ENCODE measurements at places on chromosomes 11 and 22. TPM values are rescaled to one million over a fixed set of nuclear protein-coding genes. Genes with fewer than 3 reads are reported as not detected.

Gene TBCEL
- polyA plus RNA-seq = 12.9 TPM

Gene MGAT3
- polyA plus RNA-seq = 3.5 TPM

Gene LARGE1
- 7.7 TPM for polyA plus RNA-seq

Gene LDHAL6A
- polyA plus RNA-seq = 0.14 TPM

Gene MOB2
- polyA plus RNA-seq = 22.7 TPM

Gene GAL3ST1
- polyA plus RNA-seq = 6.0 TPM

Gene SDHD
- 92.7 TPM for polyA plus RNA-seq

Gene ACR
- polyA plus RNA-seq = 0.42 TPM

Gene NRXN2
- polyA plus RNA-seq = 24.5 TPM

Gene IL18
- polyA plus RNA-seq = 0.40 TPM

Gene BARX2
- polyA plus RNA-seq = 0.68 TPM

Gene HEPN1
- 0.20 TPM for polyA plus RNA-seq

Gene CNTF
- 0.71 TPM for polyA plus RNA-seq

Gene TMPRSS13
- 0.19 TPM for polyA plus RNA-seq

Gene TSPAN18
- 37.2 TPM for polyA plus RNA-seq

Gene OAF
- polyA plus RNA-seq = 48.6 TPM

Gene APOA1
- 0.80 TPM for polyA plus RNA-seq

Gene SEPTIN5
- polyA plus RNA-seq = 130 TPM

Gene POU2AF1
- polyA plus RNA-seq = 0.19 TPM

Gene KRTAP5-8
- not detected for polyA plus RNA-seq

Gene C11orf42
- 0.24 TPM for polyA plus RNA-seq

Measured in forelimb muscle (tissue), 1 donor.